ENCODE measurements at places on chromosomes 16 and 17.
A peak's percentile ranks its signal among the peaks of the same experiment; 100 is the strongest.

DNA sequence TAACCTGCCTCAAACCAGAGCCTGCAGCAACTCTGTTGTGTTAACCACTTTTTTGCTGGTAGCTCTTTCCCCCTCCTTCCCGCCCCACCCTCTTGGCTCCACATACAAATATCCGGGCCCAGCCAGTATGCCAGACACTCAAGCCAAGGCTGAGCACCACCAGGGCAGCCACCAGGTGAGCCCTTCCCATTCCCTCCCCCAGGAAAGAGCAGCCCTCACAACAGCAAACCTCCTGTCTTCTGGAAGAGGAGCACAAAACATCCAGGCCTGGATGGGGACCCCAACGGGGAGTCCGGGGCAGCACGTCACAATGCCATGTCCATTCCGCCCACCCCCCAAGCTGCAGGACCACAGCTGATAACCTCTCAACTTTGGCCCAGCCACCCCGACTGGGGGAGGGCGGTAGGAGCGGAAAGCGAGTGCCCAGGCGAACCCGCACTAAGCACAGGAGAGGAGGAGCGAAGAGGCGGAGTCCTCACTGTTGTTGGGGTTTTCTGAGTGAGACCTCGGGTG lies 757 bp downstream of the ORMDL3 start:
- peak; percentile 47 for DNase-seq

DNA sequence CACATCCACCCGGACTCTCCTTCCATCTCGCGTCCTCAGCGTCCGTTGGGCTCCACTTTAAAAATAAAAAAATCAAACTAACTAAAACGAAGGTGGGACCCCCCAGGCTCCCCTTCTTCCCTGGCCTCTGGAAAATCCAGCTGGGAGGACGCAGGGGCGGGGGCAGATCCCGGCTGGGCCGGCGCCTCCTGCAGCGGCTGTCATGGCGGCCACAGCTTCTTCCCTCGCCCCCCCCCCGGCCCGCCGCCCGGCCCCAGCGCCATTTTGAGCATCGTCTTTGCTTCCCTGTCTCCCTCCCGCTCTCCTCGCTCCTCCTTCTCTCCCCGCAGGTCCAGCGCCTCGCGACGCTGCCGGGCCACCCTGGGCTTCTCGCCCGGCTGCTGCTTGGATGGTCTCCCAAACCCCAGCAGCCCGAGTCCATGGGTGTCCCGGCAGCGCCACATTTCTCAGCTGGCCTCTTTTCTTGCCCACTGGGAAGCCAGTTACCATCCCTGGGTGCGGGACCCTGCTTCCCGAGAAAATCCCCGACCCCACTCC lies 3.3 kb downstream of the HOXB2 start:
- DNase-seq, result peak; percentile 47

DNA sequence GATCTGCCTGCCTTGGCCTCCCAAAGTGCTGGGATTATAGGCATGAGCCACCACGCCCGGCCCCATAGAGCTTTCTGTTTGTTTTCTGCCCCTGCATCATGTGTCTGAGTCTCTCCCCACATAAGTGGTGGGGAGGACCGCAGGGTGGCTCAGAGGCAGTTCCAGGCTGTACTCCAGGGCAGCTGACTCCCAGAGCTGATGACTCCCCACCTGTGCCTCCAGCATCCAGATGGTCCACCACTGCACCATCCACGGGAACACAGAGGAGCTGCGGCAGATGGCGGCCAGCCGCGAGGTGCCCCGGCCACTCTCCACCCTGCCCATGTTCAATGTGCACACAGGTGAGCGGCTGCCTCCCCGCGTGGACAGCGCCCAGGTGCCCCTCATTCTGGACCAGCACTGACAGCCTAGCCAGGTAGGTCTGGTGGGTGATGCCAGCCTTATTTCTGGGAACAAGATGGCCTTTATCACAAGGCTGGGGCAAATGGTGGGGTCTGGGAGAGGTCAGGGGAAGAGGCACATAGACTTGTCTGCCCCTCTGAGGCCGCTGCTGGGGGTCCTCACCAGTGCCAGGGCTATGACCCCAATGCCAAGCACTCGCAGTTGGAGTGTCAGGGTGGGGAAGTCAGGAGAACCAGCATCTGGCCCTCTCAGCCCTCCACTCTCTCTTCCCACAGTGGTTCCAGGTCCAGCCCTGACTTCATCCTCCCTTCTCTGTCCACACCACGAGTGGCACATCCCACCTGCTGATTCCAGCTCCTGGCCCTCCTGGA lies 9.4 kb downstream of the SGCA start:
- no peak for DNase-seq

DNA sequence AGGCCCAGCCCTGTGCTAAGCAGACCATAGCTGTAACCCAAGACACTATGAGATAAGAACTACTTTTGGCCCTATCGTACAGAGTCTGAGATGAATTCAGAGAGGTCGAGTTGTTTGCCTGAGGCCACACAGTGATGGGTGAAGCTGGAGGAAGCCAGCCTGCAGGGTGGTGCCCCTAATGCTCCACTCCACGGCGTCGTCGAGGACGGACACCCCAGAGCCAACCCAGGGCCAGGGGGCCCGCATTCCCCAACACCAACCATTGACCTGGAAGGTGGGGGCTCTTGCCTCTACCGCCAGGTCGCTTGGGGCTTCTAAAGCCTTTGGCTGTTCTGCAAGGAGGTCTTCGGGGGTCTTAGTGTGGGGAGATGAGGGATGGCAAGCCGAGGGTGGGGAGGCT lies 84.1 kb downstream of the IRF8 start:
- no peak for DNase-seq

DNA sequence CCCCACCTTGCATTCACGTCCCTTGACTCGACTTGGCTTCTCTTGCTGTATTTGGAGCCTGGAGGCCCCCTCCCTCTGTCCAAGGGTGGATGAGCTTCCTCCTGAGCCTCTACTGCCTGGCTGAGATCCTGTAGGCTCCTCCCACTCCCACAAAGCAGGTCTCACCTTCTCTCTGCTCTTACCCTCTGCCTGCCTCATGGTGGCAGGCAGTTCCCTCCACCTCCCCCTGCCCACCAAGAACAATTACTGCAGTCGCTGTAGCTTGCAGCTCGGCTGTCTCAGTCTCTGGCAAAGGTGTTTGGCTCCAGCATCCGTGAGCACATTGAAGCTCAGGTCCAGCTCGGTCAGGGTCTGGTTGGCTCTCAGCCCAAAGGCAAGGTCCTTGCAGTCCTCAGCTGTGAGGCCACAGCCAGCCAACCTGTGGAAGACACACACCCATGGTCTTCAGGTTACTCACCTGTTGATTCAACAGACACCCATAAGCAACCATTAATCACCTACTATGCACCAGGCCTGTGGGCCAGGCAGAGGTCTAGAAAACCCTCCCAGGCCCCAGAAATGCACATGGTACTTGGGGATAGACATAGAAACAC lies 42.6 kb downstream of the NLRP1 start:
- DNase-seq, result no peak

DNA sequence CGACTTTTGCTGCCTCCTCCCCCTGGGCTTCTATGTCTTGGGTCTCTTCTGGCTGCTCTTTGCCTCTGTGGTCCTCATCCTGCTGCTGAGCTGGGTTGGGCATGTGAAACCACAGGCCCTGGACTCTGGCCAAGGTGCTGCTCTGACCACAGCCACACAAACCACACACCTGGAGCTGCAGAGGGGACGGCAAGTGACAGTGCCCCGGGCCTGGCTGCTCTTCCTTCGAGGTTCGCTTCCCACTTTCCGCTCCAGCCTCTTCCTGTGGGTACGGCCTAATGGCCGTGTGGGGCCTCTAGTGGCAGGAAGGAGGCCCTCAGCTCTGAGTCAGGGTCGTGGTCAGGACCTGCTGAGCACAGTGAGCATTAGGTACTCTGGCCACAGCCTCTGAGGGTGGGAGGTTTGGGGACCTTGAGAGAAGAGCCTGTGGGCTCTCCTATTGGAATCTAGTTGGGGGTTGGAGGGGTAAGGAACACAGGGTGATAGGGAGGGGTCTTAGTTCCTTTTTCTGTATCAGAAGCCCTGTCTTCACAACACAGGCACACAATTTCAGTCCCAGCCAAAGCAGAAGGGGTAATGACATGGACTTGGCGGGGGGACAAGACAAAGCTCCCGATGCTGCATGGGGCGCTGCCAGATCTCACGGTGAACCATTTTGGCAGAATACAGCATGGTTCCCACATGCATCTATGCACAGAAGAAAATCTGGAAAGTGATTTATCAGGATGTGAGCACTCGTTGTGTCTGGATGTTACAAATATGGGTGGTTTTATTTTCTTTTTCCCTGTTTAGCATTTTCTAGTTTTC lies 2.3 kb downstream of the GP1BA start:
- no peak for DNase-seq

DNA sequence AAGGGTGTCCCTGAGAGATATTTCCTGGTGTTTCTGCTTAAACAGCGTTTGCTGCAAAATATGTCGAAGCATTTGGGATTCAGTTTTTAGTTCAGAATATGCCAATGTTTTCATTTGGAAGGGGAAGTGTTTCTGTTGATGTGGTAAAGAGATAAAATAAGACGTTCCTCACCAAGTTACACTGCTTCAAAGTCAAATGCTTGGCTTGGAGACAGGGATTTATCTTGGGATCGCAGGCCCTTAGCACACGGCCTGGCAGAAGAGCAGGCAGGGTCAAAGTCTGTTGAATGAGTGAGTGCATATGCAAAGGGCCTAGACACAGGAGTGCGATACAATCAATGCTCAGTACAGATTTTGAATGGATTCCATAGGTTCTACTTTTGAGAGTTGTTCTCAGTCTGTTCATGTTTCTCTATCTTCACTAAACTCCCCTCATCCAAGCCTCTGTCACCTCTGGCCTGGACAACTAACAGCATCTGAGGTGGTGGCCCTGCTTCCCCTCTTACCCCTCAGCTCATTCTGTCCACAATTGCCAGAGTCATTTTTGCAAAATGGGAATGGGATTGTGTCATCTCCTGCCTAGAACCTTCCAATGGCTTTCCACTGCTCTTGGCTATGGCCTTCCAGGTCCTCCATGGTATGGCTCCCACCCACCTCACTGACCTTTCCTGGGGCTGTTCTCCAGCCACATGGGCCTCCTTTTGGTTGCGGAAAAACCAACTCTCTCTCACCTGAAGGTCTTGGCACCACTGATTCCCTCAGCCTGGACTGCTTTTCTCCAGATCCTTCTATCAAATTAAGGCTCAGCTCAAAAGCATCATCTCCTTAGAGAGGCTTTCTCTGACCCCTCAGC lies 3.2 kb downstream of the DEXI start:
- no peak for DNase-seq

DNA sequence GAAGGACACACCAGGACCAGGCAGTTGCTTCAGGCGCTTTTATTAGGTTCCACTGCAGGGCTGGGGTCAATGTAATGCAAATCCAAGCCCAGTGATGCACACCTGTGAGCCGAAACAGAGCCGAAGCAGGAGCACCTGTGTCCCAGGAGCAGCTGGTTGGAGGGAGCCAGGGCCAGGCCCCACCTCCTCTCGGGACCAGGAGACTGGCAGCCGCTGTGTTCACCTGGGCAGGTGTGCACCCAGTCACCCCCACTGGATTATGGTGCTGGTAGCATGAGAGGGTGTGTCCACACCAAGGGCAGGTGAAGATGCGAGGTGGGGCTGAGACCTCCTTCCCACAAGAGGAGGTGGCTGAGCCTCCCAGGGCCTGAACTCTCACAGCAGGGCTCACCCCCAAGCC lies 4.7 kb upstream of the FAAP100 start:
- no peak for DNase-seq

DNA sequence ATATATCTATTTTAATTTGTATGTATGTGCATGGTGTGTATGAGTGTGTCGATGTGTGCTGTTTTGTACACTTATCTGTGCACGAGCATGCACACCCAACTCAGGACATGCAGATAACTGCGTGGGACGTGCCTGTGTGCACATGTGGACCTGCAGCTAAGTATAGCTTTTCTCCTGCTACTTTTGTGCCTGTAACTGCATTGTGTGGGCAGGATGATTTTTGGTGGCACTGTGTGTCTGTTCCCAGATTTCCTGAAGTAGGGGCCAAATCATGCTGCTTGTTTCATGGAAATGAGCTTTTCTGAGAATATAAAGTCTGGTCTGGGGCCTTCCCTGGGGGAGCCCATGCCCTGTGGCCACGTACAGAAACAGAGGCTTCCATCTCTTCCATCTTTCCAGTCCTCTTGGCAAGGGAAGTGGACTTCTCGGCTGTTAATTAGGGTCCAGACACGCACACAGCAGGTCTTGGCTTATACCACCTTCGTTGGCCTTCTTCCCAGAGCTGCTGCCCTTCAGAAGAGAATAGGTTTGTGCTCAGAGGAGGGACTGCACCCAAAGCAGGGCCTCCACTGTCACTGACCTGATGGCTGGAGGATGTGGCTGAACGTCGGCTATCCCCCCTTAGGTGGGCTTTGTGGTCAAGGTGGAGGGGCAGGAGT lies 30.2 kb downstream of the SPNS3 start:
- no peak for DNase-seq

Data from activated naive CD4-positive, alpha-beta T cell (primary cell).